ENCODE measurements at places on chromosomes 13 and 19.
A peak's percentile ranks its signal among the peaks of the same experiment; 100 is the strongest.

DNA sequence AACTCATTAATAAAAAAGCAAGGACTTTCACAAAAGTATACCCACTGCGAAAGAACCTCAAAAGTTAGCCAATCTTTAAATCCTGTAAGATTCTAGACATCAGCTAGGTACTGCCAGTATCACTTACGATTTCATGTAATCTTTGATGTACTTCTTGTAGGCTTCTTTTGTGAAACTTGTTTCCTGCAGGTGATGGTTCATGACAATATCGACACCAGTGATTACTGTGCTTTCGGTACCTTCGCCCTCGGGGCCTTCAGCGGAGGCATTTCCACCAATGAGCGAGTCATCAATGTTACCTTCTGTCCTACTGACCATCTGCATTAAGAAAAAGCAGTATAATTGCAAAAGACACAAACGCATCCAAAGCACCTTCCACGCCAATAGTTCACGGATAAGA is 1.1 kb downstream of the TPT1 start:
- no peak for DNase-seq

DNA sequence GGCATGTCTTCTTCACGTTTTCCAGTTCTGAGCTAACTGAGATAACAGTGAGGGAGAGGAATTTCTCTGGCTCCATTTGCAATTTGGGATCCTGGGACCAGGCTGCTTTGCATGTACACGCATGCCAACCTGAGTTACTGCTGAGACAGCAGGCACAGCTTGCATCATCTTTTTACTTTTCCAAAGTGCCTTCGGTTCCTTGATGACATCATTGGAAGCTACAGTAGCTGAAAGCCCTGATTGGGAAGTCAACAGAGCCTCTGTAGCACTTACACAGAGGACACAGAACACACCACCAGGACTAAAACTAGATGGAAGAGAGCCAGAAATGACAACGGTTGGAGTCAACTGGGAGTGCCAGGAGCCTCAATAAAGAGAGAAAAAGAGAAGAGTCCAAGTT is 399.1 kb upstream of the GPC6 start:
- DNase-seq: no peak

- DNase-seq: no peak
These were observed 6.6 kb downstream of the MICOS13 start for GRCh38 chr19:5673752-5674151.

- no peak for DNase-seq
These were observed 14.2 kb upstream of the TUBGCP3 start for GRCh38 chr13:112602189-112602588.

DNA sequence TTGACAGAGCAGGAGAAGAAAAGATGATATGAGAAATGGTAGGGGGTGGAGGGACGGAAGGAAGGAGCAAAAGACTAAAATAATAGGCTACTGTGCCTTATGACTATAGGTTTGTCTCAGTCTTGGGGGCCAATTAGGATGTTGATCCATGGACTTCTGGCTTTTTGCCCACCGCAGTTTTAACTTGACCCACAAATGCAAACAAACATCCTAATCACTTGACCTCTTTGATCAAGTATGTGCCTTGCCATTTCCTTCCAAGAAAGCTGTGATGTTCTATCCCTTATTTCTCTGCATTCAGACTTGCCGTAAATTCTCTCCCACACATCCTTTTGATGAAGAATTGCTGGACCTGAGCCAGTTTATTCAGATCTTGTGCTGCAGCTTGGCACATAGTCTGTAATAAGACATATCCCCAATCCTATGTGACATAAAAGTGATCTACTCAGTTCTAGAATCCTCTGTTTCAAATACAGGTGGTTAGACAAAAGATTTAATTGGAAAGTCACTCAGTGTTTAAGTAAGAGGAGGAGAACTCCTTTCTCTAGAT is 62.8 kb downstream of the TPT1 start:
- DNase-seq: no peak

DNA sequence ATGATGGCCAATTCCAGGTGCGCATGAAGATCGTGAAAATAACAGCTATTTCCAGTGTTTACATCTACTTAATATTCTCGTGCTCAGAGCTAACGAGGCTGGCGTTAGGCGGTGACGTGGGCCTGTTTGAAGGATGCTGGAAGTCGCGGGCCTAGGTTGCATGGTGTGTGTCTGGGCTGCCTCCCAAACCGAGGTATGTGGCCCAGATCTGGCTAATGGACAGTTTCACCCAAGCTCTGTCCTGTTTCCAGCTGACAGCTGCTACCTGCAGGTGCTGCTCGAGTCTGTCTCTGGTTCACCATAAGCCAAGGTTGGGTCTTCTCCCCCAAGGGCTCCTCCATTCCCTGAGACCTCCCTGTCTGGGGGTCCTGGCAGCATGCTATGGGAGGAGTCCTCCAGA is 40.5 kb upstream of the KCTD15 start:
- DNase-seq: no peak

GRCh38 chr19:13887018-13887436 is 10.1 kb downstream of the NANOS3 start:
- DNase-seq: no peak

DNA sequence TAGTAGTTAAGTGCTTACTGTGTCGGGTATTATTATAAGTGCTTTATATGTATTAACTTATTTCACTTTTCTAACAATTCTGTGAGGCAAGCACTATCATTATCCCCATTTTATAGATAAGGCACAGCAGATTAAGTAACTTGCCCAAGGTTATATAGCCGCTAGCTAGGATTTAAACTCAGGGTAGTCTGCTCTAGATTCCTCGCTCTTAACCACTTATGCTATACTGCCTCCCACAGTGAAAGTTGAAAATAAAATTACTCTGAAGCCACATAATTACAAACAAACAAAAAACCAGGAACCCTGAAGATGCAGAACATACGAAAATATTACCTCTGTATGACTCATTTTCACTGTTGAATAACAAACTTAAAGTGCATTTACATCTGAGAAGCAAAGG is 3.9 kb downstream of the TEX30 start:
- no peak for DNase-seq

- DNase-seq: no peak
These were observed 439.5 kb downstream of the FGF9 start for GRCh38 chr13:22110368-22110767.

GRCh38 chr13:109361562-109362289 is 424.7 kb downstream of the IRS2 start:
- DNase-seq: no peak

GRCh38 chr13:98992355-98992754 is 14.5 kb upstream of the DOCK9 start:
- DNase-seq: no peak

- no peak for DNase-seq
These were observed 2.3 kb downstream of the HTR2A start for GRCh38 chr13:46894568-46894967.

DNA sequence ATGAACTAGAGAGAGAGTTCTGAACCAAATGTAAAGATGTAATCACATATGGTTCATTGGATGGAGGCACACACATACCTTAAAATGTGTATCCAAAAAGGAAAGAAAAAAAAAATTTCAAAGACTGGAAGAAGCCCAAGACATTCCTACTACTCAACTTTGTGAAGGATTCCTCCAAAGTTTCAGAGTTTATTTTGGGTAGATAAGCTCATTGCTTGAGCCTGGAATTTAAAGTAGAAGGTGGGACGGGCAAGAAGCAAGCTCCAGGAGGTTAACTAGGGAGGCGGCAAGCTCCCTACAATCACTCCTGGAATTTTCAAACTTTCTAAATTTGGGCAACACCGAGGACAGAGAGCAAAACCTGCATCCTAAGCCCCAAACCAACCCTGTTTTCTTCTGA is 1.9 kb downstream of the TSHZ3 start:
- DNase-seq: no peak

DNA sequence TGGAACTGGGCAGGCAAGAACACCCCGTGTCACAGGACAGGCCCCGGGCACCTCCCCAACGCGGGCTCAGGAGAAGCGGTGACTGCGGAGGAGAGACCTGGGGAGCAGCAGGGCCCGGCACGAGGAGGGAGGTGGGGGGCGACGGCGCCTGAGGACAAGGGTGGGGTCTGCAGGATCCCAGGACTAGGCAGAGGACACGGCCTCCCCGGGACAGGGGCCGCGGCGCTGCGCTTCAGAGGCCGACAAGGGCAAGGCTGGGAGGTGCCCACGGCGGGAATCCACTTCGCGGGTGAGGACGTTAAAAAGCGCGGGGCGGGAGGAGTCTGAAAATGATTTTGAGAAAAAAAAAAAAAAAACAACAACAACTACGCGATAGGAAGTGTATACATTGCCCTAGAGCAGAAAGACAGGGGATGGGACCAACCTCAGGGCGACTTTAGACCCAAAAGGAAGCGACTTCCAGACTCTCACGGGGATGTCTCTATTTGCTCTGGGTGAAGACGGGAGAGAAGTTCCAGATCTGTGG is 44.9 kb downstream of the ZNF611 start:
- no peak for DNase-seq

DNA sequence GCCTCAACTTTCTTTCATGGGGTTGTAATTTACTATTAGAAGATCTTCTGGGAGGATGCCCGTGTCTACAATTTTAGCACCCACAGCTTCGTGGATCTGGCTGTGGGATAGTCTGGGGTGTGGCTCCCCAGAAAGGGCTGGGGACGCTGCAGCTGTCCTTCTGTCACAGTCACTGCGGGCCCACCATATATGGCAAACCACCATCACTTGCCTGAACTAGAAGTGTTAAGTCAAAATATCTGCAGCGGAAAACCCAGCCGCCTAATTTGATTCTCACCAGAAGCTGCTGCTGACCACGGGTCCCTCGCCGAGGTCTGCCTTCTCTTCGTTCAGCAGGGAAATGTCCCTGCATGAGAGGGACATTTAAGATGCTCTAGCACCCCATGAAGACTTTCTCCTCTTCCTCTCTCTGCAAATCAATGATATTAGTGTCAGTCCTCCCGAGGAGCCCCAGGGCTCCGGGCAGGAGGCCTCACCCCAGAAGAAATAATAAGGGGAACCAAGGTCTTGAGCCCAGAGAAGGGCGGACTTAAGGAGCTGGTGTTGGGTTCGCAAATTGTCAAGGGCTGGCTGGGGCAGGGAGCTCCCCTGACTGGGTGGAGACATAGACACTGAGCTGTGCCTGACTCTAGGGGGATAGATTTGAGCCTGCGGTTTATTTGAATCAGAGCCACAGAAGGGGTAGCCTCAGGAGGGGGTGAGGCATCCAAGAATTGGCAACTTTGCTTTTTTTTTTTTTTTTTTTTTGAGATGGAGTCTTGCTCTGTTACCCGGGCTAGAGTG is 3.0 kb upstream of the MATK start:
- DNase-seq: no peak

- DNase-seq: no peak
These were observed 19.0 kb downstream of the EPS8L1 start for GRCh38 chr19:55094456-55095259.

- DNase-seq: peak; percentile 77
These were observed 759 bp downstream of the PPP1R15A start for GRCh38 chr19:48872884-48873475.

DNA sequence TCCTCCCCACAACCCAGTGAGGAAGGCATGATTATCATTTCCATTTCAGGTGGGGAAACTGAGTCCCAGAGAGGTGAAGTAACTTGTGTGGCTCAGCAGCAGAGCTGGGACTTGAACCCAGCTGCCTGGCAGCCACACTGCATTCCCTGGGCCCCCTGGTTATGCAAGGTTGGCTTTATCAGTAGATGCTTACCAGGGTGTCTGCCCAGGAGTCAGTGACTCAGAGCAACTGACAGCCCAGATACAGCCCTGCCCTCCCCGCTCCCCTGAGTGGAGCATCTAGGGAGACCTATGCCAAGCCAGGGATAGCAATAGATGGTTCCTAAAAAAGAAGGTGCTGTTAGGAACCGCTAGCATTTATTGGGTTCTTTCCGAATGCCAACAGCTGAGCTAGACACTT is 5.9 kb downstream of the IGLON5 start:
- no peak for DNase-seq

- DNase-seq: no peak
These were observed 2532.9 kb downstream of the PCDH9 start for GRCh38 chr13:64697226-64697625.

- DNase-seq: no peak
These were observed 528.4 kb downstream of the DCT start for GRCh38 chr13:93951108-93951507.

- no peak for DNase-seq
These were observed 47.7 kb downstream of the FLT1 start for GRCh38 chr13:28447206-28447605.

GRCh38 chr13:61410669-61411297 is 4.9 kb downstream of the PCDH20 start:
- no peak for DNase-seq

DNA sequence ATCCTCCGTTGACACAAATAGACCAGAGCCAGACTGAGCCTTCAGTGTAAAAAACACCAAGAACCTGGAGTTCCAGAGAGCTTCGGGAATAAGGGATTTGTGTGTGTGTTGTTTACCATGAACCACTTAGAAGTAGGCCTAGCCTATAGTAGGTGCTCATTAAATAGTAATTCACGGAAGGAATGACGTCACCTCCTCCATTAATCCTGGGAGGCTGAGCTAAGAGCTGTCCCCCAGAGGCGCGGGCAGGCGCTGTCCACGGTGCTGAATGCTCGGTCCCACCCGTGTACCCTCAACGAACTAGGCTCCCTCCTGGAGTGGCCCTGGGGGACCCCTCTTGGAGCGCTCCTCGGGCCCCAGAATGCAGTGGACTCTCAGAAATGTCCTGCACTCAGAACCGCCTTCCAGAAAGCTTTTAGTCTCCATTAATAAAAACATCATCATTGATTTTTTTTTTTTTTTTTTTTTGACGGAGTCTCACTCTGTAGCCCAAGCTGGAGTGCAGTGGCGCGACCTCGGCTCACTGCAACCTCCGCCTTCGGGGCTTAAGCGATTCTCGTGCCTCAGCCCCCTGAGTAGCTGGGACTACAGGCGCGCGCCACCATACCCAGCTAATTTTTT is 6.5 kb downstream of the UNC13A start:
- no peak for DNase-seq

- DNase-seq: no peak
These were observed 165.0 kb downstream of the USP12 start for GRCh38 chr13:27006519-27007161.

GRCh38 chr13:42728507-42729180 is 52.7 kb upstream of the FAM216B start:
- DNase-seq: no peak

- DNase-seq: peak; percentile 17
These were observed 57.9 kb downstream of the RXFP2 start for GRCh38 chr13:31797154-31797775.

DNA sequence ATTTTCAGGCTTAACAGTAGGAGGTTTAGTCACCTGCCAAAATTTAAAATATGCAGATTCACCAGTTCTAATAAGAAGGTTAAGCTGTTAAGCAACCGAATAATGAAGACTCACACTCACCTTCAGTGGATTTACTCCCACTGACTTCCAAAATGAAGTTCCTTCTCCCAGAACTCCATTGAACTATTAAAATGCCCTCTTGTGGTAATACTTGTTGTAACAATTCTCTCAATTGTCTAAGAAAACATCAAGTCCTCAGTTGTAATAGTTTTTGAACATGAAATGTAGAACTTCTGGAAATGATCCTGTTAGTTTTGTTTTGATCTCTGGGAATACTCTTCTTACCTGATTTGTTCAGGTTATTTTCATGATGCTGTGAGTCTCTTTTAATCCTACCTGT is 522.0 kb upstream of the ATXN8OS start:
- DNase-seq: no peak
